ENCODE measurements at places on chromosomes 7 and 10. TPM values are rescaled to one million over a fixed set of nuclear protein-coding genes. Genes with fewer than 3 reads are reported as not detected.

DNA sequence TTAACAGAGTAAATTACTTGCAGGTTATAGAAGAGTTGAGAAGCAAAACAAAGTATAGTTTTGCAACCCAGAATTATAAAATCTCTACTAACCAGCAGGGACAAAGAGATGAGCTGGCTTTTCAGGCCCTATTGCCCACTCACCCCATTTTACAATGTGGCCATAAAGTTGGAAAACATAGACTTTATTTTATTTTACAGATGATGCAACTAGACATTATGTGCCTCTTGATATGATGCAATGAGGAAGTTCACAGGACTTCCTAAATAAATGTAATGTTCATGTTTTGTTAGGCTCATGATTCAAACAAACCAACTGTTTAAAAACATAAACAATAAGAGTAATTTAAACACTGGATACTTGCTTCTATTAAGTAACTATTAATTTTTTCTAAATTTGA lies 141.1 kb upstream of the WNT16 start:
- peak; percentile 18 for DNase-seq
- H3K27ac ChIP-seq: no peak overlapping the region
- no peak overlapping the region for H3K4me3 ChIP-seq
- H3K36me3 ChIP-seq: no peaks in the 10 kb centered on the region

- H3K4me1 ChIP-seq: no peaks in the 10 kb centered on the region
- H3K27me3 ChIP-seq: no peaks in the 10 kb centered on the region
- DNase-seq: peak; percentile 13
Measured at GRCh38 chr10:131179361-131179760, 132.2 kb downstream of the TCERG1L start.

- H3K27me3 ChIP-seq: no peaks in the 10 kb centered on the region
- H3K27ac ChIP-seq: peak overlapping the region; percentile 38
- peak; percentile 20 for DNase-seq
- H3K36me3 ChIP-seq: peaks cover 14% of the 10 kb centered on the region
Measured at GRCh38 chr7:50450590-50451032, 461 bp upstream of the FIGNL1 start.

DNA sequence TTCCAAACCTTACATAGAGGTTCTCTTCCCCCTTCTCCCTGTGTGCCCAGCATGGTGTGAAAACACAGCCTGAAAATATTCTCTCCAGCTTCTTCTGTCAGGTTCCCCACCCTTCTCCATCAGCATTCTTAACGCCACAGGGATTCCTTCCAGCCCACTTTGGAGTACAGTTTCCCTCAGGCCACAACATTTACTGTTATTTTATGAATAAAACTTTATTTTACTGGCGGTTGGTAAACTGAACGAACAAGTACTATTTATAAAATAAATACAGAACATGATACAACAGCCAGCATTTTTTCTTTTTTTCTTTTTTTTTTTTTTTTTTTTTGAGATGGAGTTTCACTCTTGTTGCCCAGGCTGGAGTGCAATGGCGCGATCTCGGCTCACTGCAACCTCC lies 31.6 kb upstream of the GPNMB start:
- H3K27me3 ChIP-seq: no peaks in the 10 kb centered on the region
- H3K4me1 ChIP-seq: no peaks in the 10 kb centered on the region
- H3K36me3 ChIP-seq: no peaks in the 10 kb centered on the region
- no peak overlapping the region for H3K27ac ChIP-seq
- H3K4me3 ChIP-seq: no peak overlapping the region
- no peak for DNase-seq

DNA sequence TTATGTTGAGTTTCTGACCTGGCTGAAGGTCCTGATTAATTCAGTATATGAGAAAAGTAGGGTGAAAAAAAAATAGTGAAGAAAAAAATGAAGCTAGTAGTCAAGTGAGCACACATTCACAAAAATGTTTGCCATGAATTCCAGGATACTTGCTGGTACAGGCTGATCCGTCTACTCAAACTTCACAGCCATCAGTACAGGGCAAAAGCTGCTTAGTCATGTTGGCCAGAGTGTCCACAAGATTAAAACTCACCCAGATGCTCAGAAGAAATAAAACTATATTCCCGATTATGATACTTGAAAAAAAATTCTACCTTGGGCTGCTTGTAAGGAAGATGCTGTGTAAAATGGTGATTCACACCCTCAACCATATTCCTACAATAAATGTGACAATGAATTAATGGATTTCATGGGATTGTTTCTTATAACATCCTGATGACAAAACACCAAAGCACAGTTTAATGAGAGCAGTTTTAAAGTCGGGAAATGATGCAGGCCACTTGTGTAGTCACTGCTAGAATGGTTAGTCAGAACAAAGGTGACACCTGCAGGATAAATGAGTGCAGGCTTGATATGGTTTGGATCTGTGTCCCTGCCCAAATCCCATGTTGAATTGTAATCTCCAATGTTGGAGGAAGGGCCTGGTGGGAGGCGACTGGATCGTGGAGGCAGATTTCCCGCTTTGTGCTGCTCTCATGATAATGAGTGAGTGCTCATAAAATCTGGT lies 49.2 kb upstream of the ANKRD1 start:
- H3K27me3 ChIP-seq: no peaks in the 10 kb centered on the region
- no peak for DNase-seq
- H3K4me3 ChIP-seq: no peak overlapping the region
- H3K4me1 ChIP-seq: no peaks in the 10 kb centered on the region
- H3K27ac ChIP-seq: peak overlapping the region; percentile 84
- H3K36me3 ChIP-seq: no peaks in the 10 kb centered on the region

GRCh38 chr10:1824928-1825327 lies 87.6 kb upstream of the ADARB2 start:
- no peaks in the 10 kb centered on the region for H3K36me3 ChIP-seq
- no peak overlapping the region for H3K4me3 ChIP-seq
- no peak for DNase-seq
- H3K27me3 ChIP-seq: no peaks in the 10 kb centered on the region
- H3K4me1 ChIP-seq: no peaks in the 10 kb centered on the region

- H3K36me3 ChIP-seq: no peaks in the 10 kb centered on the region
- H3K4me3 ChIP-seq: no peak overlapping the region
- no peak overlapping the region for H3K27ac ChIP-seq
- no peaks in the 10 kb centered on the region for H3K4me1 ChIP-seq
- H3K27me3 ChIP-seq: no peaks in the 10 kb centered on the region
Measured at GRCh38 chr10:83541046-83541445, 598.3 kb upstream of the GHITM start.

DNA sequence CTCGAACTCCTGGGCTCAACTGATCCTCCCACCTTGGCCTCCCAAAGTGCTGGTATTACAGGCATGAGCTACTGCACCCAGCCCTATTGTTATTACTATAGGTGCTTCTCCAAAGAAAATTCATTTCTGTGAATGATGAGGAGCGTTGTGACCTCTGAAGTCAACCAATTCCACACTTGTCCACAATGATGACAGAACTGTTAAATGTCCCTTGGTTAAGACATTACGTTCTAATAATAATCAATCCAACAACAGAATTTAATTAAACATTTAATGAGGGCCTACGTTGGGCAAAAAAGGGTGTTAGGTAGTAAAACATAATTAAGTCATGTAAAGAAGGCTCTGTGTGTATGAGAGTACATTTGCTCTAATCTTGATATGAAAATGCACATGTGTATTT lies 18.2 kb downstream of the POLR3A start:
- DNase-seq: no peak
- H3K4me3 ChIP-seq: no peak overlapping the region
- H3K27ac ChIP-seq: no peak overlapping the region
- no peaks in the 10 kb centered on the region for H3K4me1 ChIP-seq
- no peaks in the 10 kb centered on the region for H3K27me3 ChIP-seq

DNA sequence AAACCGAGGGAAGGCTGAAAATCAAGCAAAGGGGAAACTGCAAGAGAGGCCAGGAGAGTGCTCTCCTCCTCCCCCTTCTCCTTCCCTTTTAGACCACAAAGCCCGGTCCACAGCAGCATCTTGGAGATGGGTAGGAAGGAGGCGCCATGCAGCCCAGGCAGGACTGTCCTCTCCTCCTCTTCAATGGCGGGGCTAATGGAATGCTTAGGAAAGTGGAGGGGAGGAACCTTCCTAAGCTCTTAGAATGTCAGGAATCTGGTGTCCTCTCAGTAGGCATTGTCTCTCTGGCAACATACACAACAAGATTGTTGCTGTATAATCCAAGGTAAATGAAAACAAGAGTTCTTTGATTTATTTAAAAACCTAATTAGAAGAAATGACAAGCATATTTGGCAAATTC lies 185.1 kb downstream of the DGKI start:
- DNase-seq: no peak
- no peaks in the 10 kb centered on the region for H3K36me3 ChIP-seq
- no peak overlapping the region for H3K4me3 ChIP-seq
- H3K4me1 ChIP-seq: peaks cover 3% of the 10 kb centered on the region
- H3K27me3 ChIP-seq: no peaks in the 10 kb centered on the region

- H3K4me3 ChIP-seq: no peak overlapping the region
- peak; percentile 80 for DNase-seq
- H3K4me1 ChIP-seq: peaks cover 11% of the 10 kb centered on the region
- no peaks in the 10 kb centered on the region for H3K27me3 ChIP-seq
Measured at GRCh38 chr7:83267141-83267631, 104.5 kb upstream of the PCLO start.

- no peak overlapping the region for H3K4me3 ChIP-seq
- DNase-seq: no peak
- no peak overlapping the region for H3K27ac ChIP-seq
- H3K36me3 ChIP-seq: no peaks in the 10 kb centered on the region
- no peaks in the 10 kb centered on the region for H3K27me3 ChIP-seq
Measured at GRCh38 chr7:19482628-19483027, 226.2 kb downstream of the POLR1F start.

DNA sequence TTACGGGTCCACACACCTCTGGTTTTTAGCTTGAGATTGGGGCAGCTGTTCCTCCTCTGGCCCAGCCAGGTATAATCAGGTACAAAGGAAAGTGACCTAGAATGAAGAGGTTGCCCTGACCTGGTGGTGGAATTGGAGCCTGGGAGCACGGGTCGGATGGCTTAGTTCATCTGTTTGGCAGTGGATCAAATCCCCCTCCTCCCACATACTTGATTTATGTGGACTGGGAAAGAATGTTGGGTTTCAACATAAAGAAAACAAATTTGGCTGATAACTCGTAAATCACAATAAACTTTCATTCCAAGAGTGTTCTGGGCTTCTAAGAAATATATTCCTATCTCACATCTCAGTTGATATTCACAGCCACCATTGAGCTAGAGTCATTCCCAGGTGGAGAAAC lies 186.8 kb downstream of the CUX1 start:
- no peak overlapping the region for H3K4me3 ChIP-seq
- H3K27me3 ChIP-seq: no peaks in the 10 kb centered on the region
- peak; percentile 54 for DNase-seq
- H3K4me1 ChIP-seq: no peaks in the 10 kb centered on the region

DNA sequence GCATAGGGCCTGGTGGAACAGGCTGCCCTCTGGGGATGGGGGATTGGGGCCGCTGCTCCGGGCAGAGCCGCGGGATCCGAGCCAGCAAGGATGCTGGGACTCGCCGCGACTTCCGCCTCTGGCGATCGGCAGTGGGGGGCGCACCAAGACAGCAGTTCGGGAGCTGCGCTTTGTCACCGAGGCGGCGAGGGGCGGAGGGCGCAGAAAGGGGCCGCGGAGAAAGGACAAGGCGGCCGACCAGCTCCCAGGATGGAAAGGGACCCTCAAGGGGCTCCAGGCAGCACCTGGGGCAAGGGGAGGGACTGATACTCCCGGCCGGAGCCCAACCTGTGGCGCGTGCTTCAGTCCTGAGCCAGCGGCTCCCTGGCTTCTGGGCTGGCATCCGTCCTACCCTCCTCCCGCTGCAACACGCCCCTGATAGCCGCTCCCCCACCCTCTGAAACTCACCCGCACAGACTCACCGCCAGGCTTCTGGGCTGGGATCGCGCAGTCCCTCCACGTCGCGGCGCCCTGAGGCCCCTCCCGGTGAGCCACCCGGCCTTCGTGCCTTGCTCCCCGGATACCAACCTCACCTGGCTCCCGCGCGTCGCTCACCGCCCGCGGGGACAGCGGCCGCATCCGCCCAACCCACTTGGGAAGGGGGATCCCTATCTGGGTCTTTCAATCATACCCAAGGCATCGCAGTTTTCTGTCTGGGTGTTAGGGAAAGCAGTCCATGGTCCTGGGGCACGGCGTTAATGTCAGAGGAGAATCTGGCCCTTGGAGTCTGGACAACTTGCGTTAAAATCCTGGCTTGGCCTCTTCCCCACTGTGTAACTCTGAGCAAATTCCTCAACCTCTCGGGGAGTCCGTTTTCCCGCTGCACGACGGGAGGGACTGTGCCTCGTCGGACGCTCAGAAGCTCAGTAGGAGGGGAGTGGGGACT lies 7.0 kb upstream of the EVX1 start:
- peak; percentile 81 for DNase-seq
- no peak overlapping the region for H3K27ac ChIP-seq

DNA sequence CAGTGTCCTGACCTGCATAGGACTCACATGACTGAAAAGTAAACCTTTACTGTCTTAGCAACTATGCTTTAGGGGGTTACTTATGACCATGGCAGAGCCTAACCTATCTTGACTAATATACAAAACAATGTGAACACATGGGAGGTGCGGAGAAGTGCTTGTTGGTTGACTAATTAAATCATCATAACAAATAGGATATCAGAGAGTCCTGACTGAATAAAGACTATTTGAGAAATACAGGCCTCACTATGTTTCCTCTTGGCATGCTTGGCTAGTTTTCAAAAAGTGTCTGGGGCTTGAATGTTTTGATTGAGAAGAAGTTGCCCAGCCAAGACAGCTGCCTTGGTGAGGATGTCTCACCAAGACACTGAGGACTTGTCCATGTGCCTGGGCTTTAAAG lies 104.4 kb upstream of the PHYHIPL start:
- no peak overlapping the region for H3K27ac ChIP-seq
- DNase-seq: no peak
- no peaks in the 10 kb centered on the region for H3K27me3 ChIP-seq
- H3K4me3 ChIP-seq: no peak overlapping the region
- H3K4me1 ChIP-seq: no peaks in the 10 kb centered on the region

GRCh38 chr7:31892099-31892829 lies 177.9 kb downstream of the PDE1C start:
- H3K27me3 ChIP-seq: no peaks in the 10 kb centered on the region
- no peaks in the 10 kb centered on the region for H3K4me1 ChIP-seq
- H3K4me3 ChIP-seq: no peak overlapping the region
- H3K36me3 ChIP-seq: no peaks in the 10 kb centered on the region
- DNase-seq: no peak
- H3K27ac ChIP-seq: no peak overlapping the region

GRCh38 chr7:32215697-32216096 lies 145.5 kb upstream of the PDE1C start:
- H3K36me3 ChIP-seq: no peaks in the 10 kb centered on the region
- H3K4me1 ChIP-seq: no peaks in the 10 kb centered on the region
- no peak overlapping the region for H3K4me3 ChIP-seq
- H3K27me3 ChIP-seq: no peaks in the 10 kb centered on the region

- no peaks in the 10 kb centered on the region for H3K36me3 ChIP-seq
- peak; percentile 58 for DNase-seq
- H3K4me1 ChIP-seq: no peaks in the 10 kb centered on the region
- H3K27me3 ChIP-seq: no peaks in the 10 kb centered on the region
- H3K4me3 ChIP-seq: no peak overlapping the region
- H3K27ac ChIP-seq: no peak overlapping the region
Measured at GRCh38 chr7:141097430-141097829, 23.6 kb downstream of the TMEM178B start.

- no peak for DNase-seq
- no peaks in the 10 kb centered on the region for H3K36me3 ChIP-seq
- H3K27ac ChIP-seq: no peak overlapping the region
Measured at GRCh38 chr7:112669306-112669705, 120.9 kb downstream of the TMEM168 start.

The ZNF777 gene
- 12.3 TPM for total RNA-seq

The APBB1IP gene
- total RNA-seq: 26.0 TPM

The HELLS gene
- total RNA-seq: 15.1 TPM

The SFXN3 gene
- 95.8 TPM for total RNA-seq

The NME8 gene
- 0.77 TPM for total RNA-seq

The CELF2 gene
- 91.1 TPM for total RNA-seq

The AOAH gene
- 29.9 TPM for total RNA-seq

The SLC18A2 gene
- 0.71 TPM for total RNA-seq
